ENCODE measurements at places on chromosomes 5 and 9. TPM values are rescaled to one million over a fixed set of nuclear protein-coding genes. Genes with fewer than 3 reads are reported as not detected.

GRCh38 chr5:77028631-77029375, 1.4 kb upstream of the AGGF1 start:
- H3K27me3 ChIP-seq, result no peaks in the 10 kb centered on the region
- peaks cover 9% of the 10 kb centered on the region for H3K4me1 ChIP-seq
- H3K27ac ChIP-seq, result no peak overlapping the region
- H3K4me3 ChIP-seq, result no peak overlapping the region
- H3K36me3 ChIP-seq, result peaks cover 6% of the 10 kb centered on the region

Gene SPATA31D1
- not detected for total RNA-seq

Gene IL4
- not detected for total RNA-seq

GRCh38 chr9:123562844-123563346, 206.9 kb downstream of the CRB2 start:
- H3K27ac ChIP-seq, result no peak overlapping the region
- H3K4me1 ChIP-seq, result no peaks in the 10 kb centered on the region
- H3K4me3 ChIP-seq, result no peak overlapping the region
- no peaks in the 10 kb centered on the region for H3K36me3 ChIP-seq
- no peaks in the 10 kb centered on the region for H3K27me3 ChIP-seq

Gene ADAMTS12
- total RNA-seq, result 9.1 TPM

Gene PTGS1
- total RNA-seq, result 0.97 TPM

- H3K36me3 ChIP-seq, result no peaks in the 10 kb centered on the region
- H3K4me1 ChIP-seq, result peaks cover 12% of the 10 kb centered on the region
- no peak for DNase-seq
- H3K4me3 ChIP-seq, result no peak overlapping the region
- no peak overlapping the region for H3K27ac ChIP-seq
- H3K27me3 ChIP-seq, result no peaks in the 10 kb centered on the region
These were observed 24.1 kb downstream of the AHRR start for GRCh38 chr5:345404-346195.

Gene TOMM5
- total RNA-seq, result 131 TPM

GRCh38 chr9:33748633-33749304, 46.6 kb upstream of the PRSS3 start:
- no peaks in the 10 kb centered on the region for H3K4me1 ChIP-seq
- no peak overlapping the region for H3K4me3 ChIP-seq
- no peaks in the 10 kb centered on the region for H3K36me3 ChIP-seq

DNA sequence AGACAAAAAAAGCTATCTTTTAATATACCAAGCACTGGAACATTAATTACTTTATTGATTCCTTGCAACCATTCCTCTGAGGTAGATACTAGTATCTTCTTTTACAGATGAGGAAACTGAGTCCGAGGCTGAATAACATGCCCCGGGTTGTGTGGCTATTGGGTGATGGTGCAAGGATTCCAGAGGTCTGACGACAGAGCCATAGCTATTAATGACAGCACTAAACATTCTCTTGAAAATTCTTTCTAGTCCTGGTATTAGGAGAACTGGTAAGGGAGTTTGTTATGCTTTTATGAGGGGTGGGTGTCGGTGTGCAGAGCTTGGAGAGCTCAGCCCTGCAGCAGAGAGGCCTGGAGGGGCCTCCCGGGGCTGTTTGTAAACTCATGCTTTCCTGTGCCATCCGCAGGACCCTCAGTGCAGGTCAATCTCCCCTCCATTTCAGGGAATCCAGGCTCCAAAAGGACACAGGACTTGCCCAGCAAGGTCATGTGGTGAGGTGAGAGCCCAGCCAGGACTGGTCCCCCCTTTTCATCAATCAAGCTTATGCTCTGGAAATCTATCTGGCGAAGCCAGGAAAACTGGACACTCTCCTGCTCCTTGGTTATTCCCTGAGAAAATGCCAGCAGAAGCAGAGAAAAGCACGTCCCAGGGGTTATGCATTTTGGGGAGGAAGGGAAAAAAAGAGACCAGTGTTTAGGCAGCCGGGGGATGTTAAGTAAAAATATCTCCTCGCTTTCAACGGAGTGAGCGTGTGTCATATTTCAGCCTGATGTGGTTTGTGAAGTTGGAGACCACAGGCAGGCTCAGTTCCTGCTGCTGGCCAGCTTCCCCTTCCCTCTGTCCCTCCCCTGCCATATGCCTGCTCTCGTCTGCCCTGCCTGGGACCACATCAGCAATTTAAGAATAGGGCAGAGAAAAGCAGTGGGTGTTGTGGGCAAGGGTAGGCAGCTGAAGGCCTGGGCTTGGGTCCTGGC, 3.7 kb downstream of the GSN start:
- peak overlapping the region; percentile 65 for H3K27ac ChIP-seq
- H3K4me3 ChIP-seq, result no peak overlapping the region
- peaks cover 62% of the 10 kb centered on the region for H3K4me1 ChIP-seq
- H3K36me3 ChIP-seq, result peaks cover 15% of the 10 kb centered on the region
- H3K27me3 ChIP-seq, result no peaks in the 10 kb centered on the region

DNA sequence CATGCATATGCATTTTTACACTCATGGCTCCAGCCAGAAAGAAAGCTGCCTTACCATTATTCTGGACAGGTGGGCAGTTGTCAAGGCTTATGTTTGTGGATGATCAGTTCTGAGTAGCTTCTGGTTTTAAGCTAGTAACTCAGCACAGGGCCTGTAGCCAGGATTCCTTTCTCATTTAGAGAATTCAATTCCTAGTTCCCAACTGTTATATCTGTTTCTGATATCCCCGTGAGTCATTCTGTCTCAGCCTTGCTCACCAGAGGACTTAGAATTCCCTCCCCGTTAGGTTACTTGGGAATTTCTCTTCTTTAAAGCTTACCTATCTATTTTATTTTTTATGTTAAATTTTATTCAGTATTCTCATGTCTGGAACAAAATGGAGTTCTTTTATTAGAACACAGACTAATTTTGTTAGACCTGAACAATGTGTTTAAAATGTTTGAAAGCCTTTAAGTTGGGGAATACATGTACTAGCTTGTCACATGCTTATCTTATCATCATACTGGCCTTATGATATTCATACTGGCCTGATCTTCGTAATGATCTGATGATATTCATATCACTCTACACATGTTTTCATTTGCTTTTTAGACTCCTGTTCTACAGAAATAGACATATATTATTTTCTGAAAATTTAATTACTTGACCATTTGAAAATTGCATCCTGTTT, 47.1 kb downstream of the CAST start:
- H3K36me3 ChIP-seq, result 0 out of 2 replicates have a peak, but pooled peaks cover 6% of the 10 kb centered on the region
- peak overlapping the region; percentile 7 for H3K27ac ChIP-seq
- H3K4me3 ChIP-seq, result no peak overlapping the region
- DNase-seq, result no peak
- H3K4me1 ChIP-seq, result peaks cover 10% of the 10 kb centered on the region
